Ascending aorta (tissue), 2 donors: ENCODE measurements at places on chromosomes 7 and 10.

DNA sequence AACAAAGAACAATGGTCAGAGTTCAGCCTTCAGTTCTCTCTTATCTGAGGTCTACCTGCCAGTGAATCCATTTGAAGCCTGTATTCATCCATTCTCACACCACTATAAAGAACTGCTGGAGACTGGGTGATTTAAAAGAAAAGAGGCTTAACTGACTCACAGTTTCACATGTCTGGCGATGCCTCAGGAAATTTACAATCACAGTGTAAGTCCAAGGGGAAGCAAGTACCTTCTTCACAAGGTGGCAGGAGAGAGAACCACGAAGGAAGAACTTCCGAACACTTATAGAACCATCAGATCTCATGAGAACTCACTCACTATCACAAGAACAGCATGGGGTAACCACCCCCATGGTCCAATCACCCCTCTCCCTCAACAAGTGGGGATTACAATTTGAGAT, 33.0 kb upstream of the SLC25A13 start:
- DNase-seq: no peak

DNA sequence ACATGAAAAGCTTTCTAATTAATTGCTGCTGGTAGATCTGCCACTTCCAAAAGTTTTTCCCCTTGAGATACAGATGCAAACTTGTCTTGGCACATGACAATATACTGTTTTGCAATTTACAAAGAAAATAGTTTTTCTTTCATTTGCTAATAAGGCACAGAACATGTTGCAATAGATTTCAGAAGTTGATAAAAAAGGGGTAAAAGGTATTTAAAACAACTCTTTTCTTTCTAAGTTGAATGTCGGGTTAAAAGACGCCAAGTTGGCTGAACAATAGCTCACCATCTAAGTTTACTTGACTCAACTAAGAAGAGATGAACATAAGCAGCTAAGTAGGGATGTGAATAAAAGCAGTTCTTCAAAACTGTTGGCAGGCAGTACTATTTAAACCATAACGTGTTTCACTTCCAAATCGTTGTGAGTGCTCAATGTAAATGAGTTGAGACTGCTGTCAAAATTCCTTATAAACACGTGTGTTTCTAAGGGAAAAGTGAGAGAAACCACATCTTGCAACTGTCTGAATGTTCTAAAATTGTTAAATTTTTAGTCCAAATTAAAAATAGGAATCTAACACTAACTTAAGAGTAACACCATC, 14.5 kb upstream of the THSD7A start:
- no peak for DNase-seq

- no peak for DNase-seq
Measured at GRCh38 chr7:69605070-69605469, 6.8 kb downstream of the AUTS2 start.

DNA sequence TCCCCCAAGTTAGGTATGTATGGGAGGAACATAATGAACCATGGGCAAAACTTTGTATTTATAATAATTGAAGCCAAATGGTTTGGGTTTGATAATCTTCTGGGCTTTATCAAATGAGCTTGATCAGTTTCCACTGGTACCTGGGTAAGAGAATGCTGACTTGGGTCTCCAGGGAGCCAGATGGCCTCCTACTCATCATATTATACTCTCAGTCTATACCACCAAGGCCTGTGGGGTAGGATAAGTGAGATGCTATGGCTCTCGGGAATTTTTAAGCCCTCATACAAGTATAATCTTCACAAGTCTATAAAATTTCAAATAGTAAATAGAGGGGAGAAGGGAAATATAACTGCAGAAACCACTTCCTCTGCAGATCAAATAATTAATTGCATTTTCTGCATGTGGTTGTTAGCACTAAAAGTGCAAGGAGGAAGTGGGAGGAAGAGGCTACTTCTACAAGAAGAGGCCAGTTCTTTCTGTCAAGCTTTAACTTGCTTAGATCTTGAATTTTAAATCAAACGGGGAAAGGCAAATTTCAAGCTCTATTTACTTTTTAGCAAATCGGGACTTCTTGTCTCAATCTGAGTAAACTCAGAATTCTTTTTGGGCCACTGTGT, 349.0 kb downstream of the SORCS1 start:
- no peak for DNase-seq

DNA sequence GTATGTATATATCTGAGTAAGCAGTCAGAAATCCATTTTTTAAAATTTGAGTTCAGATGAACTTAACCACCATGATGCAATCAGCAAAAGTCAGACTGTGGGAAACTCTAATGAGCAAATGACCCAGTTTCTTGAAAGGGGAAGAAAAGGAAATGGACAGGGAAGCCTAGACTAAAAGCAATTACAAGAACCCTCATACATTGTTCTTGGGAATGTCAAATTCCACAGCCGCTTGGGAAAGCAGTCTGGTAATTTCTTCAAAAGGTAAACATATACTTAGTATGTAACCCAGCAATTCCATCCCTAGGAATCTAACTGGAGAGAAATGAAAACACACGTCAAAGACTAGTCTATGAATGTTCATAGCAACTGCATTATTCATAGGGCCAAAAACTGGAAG, 16.4 kb upstream of the FOXK1 start:
- no peak for DNase-seq

DNA sequence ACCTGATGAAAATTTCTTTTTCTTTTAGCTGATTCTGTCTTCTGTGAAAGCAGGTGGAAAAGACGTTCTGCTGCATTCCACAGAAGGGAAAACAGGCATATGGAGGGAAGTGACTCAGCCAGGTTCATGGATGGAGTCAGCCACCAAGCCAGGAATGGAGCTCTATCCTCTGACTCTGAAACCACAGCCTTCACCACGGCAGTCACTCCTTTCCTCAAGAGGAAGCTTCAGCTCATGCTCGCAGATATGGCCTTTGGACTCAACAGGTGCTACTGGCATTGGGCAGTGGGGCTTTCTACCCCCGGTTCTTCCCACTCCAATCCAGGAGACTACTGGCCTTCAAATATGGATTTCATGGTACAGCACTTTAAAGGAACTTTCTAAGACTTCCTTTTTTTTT, 11.5 kb upstream of the PLAU start:
- DNase-seq: no peak

- no peak for DNase-seq
Measured at GRCh38 chr10:131620314-131620713, 280.5 kb upstream of the PPP2R2D start.

DNA sequence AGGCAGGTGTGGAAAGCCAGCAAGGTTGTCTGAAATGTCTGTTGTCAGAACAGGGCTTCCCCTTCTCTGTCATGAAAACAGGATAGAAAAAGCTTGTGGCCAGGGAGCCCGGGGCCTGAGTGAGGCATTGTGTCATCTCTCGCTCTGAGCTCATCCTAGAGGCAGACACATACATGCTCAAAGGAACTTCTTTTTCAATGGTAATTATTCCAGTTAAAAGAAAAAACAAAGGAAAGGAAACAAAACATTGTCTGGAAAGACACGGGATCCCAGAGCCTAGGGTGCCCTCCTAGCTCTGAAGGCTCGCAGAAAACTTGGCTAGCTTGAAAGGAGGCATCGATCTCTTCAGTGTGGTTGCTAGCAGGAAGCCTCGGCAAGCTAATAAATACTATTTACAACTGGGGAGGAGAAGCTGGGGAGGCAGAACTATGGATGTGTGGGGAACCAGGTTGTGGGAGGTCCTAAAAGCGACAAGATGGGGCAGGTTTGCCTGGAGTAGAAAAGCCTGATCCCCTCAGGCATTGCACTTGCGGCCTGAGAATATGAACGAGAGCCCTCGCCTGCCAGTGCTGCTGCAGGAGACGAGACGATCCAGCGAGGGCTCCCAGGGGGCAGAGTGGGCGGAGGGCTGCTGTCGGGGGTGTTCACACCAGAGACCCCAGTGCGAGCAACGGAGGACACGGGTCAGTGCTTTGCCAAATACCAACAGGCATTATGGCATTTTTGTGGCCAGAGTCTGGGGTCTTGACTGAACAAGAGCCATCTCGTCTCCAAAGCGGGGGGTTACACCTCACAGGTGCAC, 32.8 kb upstream of the DGKI start:
- DNase-seq: no peak

DNA sequence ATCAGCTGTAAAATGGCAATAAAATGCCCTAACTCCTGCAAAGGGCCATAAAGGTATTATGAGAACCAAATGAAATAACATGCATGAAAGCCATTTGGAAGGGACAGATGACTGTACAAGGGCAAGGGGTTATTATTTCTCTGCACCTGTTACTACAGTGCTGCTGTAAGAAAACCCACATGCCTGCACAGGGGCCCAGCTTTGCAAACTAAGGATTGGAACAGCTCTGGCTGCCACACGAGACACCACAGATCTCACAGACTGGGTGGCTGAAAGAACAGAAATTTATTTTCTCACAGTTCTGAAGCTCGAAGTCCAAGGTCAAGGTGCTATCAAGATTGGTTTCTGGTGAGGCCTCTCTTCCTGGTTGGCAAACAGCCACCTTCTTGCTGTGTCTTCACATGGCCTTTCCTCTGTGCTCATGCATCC, 409.0 kb upstream of the NRP1 start:
- no peak for DNase-seq

DNA sequence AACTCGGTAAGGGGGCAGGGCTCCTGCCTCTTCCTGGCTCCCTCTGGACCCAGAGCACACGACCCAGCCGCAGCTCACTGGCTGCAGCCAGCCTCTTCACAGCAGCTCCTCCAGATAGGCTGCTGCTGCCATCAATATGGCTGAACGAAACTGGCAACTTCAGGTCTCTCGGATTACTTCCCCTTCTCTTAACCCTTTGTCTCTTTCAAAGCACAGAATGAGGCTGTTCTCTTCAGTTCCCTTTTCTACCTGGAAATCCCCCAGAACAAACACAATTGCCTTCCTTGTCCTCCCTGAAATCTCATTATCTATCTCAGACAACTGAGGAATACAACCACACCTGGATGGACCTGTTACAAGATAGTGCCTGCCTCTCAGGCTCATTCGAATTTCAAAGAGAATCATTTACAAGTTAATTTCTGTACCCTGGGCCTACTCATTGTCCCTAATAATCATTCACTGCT, 193.4 kb upstream of the MBL2 start:
- DNase-seq: no peak

GRCh38 chr7:7817748-7818147, 99.3 kb upstream of the RPA3 start:
- DNase-seq: no peak

- DNase-seq: no peak
Measured at GRCh38 chr10:56109454-56109853, 251.6 kb downstream of the ZWINT start.

DNA sequence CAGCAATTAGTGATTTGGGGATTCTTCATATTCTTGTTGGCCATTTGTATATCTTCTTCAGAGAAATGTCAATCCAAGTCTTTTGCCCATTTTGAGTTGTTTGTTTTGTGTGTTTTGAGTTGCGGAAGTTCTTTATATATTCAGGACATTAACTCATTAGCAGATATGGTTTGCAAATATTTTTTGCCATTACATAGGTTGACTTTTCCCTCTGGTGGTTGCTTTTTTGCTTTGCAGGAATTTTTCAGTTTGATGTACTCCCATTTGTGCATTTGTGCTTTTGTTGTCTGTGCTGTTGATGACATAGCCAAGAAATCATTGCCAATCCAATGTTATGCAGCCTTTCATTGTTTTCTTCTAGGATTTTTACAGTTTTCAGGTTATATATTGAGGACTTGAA, 63.6 kb upstream of the DNAJC1 start:
- DNase-seq: no peak

- DNase-seq: no peak
Measured at GRCh38 chr7:16649196-16649595, 3.2 kb downstream of the BZW2 start.

DNA sequence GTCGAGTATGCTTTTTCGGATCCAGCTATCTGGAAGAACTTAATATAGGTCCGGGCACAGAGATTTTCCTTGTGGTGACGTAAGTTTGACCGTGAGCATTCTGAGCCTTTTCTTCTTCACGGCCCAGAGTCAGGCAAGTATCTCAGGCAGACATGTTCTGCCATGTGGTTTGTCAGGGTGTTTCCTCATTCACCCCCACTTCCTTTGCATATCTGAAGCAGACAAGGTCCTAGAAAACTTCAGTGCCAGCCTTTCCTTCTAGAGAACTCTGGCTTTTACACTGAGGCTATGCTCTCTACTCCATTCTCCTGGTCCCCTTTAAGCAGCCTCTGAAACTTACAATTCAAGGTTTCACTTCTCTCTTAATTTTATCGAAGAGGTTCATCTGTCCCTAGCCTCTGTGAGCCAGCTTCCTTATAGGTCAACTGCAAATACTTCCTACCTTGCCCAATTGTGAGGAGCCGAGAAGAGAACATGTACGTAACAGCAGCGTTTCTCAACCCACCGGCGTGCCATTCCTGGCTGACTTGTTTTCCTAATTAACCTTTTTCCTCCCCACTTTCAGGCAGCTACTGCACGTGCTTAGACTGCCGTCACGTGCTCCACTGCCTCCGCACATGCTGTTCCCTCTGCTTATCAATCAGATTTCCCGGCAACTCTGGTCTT, 47.3 kb downstream of the CDCA7L start:
- no peak for DNase-seq

GRCh38 chr10:51685768-51686167, 13.6 kb downstream of the CSTF2T start:
- DNase-seq: no peak

- no peak for DNase-seq
Measured at GRCh38 chr7:156151078-156151477, 338.8 kb upstream of the SHH start.

- DNase-seq: no peak
Measured at GRCh38 chr7:85565276-85565675, 378.4 kb upstream of the SEMA3D start.

- no peak for DNase-seq
Measured at GRCh38 chr7:47852330-47853245, 95.7 kb downstream of the PKD1L1 start.

DNA sequence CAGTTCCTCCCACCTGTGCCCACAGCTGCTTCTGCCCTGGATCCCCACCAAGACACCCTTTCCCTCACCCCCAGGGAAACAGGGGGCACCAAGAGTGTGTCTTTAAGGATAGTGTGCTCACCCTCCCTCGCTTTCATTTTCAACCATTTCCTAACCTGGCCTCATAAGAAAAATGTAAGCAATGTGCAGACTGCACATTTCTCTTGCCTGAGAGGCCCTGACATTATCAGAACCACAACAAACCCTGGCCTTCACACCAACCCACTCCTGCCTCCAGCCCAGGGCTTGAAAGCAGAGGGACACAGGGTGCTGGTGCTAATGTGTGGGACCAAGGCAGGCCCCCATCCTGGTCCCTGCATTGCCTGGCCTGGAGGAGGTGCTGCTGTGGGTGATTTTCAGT, 11.0 kb upstream of the IMPDH1 start:
- DNase-seq: no peak

- no peak for DNase-seq
Measured at GRCh38 chr7:99739699-99740572, 4.9 kb upstream of the CYP3A7 start.

DNA sequence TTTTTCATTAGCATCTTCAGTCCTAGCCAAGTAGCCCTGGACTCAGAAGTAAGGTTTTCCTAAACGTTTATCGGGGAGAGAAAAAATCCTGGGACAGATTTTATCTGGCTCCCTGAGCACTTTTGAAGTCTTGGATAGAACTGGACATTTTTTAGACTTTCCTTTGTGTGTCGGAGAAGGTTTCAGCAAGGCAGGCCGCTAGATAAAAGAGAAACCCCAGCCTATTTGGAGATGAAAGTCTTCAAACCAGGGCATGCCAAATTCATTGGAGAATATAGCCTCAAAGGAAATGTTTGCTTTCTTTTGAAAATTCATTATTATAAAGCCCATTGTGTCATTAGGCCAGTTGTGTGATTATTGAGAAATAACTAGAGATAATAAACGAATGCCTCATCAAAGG, 228.1 kb downstream of the BAMBI start:
- DNase-seq: no peak

GRCh38 chr7:128203710-128204214, 37.3 kb upstream of the LEP start:
- no peak for DNase-seq

- DNase-seq: no peak
Measured at GRCh38 chr7:159064816-159065510, 79.7 kb downstream of the VIPR2 start.
